ENCODE measurements at places on chromosomes 5 and 9.

GRCh38 chr9:35407846-35408245, 82.1 kb upstream of the RUSC2 start:
- no peak for DNase-seq

DNA sequence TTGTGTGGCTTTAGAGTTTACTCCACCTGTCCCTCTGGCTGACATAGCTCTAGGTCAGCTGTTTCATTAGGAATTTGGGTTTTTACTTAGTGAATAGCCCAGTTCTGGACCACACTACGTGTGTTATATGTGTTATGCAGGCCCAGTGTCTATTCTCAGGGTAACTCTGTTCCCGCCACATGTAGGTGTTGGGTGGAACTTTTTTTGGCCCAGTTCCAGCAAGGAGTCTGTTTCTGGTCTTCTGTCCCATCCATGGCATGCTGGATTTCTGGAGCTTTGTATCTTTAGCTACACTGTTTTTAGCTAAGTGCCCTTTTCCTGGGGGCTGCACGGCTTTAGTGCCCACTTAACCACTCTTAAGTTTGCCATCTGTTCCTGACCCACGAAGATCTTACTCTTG, 15.5 kb downstream of the RMI1 start:
- no peak for DNase-seq

- DNase-seq, result no peak
Measured at GRCh38 chr5:80277191-80277590, 21.3 kb upstream of the SERINC5 start.

DNA sequence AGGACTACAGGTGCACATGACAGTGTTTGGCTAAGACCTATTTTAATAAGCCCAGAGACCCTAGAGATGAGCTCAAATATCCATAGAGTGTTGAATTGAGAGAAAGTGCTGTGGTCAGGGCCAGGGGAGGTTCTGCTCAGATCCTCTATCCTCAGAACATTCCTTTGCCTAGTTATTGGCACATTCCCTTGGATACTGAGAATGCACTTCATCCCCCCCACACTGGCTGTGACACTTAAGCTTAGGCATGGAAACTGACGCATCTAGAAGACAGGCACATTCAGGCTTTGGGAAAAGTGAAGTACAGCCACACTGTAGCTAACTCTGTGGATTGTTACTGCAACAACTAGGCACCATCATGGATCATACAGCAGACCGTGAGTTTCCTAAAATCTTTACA, 27.1 kb upstream of the RASGRF2 start:
- no peak for DNase-seq

DNA sequence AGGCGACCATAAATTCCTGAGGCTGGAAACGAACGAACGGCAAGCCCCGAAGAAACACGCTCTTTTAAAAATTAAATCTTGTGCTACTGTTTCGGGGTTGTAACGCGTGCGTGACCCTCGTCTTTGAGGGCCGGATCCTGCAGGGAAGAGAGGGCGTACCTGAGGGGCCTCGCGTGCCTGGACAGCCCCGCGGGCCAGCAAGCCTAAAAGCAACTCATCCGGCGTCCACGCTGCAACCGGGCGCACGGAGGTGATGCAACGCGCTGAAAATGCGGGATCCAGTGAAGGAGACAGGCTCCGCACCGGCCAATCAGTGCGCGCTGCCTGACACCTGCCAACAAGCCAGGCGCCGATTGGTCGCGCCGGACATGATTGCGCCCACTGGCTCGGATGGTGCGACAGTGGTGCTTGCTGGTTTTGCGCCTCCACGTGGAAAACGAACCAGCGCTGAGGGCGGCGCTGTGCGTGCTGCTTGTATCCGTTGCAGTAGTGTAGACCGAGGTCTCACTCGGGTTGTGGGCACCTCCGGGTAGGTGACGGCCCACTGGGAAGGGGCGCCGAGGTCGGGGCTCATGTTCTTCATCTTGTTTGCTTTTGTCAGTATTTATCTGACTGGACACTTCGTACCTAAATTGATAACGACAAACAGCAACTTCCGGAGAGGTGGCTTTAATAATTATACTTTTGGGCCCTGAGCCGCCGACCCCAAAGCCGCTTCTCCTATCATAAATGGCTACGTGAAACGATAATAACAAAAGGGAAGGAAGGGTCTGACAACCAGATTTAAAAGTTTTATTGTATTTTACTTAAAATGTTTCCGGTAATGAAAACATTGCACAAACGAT, at the start of gene IARS1:
Gene IARS1 (minus strand): TSS at position 246 of the 845 bp plus-strand sequence. CDS start 4,278 bp downstream, outside the sequence.
- peak; percentile 92 for DNase-seq

DNA sequence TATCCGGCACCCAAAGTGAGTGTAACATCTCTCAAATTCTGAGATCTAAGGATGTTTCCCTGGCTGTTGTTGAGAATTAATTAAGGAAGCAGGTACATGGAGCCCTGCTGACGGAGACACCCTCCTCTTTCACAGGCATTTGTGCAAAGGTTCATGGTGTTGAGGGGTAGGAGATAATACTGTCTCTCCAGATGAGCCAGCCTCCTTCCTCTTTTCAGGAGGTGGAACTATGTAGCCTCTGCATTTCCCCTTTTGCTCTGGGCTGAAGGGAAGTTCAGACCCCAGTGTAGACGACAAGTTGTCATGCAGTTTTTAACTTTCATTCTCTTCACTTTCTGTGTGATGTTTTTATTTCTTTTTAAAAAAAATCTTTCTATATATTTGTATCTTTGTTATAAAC, 107.5 kb downstream of the GALNT10 start:
- DNase-seq, result no peak

GRCh38 chr9:34072410-34072809, 23.7 kb upstream of the UBAP2 start:
- no peak for DNase-seq

DNA sequence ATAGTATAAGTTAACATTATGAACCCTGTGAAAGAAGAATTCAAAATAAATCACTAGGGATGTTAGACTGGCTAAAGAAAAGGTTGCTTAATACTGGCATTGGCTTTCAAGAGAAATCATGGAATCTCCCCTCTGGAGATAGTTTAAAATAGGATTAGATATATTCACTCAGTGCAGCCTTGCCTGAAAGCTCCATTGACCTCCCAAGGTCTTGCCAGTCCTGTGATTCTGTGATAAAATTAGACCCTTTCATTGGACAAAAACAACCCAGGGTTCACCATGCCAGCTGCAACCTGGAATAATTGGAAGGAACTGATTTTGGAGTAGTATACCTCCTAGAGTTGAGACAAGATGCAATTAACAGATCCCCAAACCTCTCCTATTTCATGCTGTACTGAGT, 588.1 kb upstream of the MEF2C start:
- DNase-seq, result no peak

GRCh38 chr5:98614341-98614740, 159.1 kb upstream of the RGMB start:
- no peak for DNase-seq

GRCh38 chr9:126125992-126126409, 200.6 kb upstream of the MVB12B start:
- DNase-seq, result no peak

DNA sequence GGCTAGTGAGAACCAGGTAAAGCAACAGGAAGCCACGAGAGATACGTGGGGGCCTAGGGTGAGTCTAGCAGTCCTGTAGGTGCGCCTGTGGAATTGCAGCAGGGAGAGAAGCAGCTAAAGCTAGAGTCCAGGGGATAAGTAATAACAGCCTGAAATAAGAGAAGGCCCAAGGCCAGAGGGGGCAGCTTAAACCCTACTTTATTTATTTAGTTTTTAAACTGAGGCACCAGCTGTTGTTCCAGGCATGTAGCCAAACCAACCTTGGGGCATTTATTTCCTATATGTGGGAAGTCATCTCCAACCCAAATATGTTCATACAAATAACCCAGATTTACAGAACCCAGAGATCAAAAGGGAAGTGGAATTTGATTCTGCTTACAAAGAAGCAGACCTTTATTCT, 93.5 kb downstream of the GLDC start:
- no peak for DNase-seq

DNA sequence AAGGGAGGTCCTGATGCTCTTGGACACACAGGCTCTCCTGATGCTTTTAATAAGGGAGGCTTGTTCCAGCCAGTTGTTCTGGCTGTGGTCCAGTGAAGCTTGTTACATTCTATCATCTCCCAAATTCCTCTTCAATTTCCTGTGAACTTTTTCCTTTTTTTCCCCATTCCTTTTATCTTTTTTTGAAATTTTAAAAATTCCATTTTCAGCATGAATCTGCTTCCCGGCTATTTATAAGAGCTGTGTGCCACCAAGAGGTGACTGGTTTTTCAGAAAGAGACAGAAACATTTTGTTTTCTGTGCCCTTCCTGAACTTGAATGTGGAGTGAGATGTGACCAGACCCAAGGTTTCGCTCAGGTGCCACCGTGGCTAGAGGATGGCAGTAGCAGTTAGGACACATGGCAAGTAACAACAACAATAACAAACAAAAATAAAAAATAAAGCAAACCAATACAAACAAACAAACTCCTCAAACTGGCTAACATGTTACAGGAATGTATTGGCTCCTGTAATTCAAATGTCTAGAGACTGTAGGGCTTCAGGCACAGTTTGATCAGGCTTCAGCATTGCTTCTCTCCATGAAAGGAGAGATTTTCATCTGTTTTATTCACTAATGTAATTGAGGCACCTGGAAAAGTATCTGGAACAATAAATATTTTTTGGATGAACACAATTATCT, 121.1 kb downstream of the BOD1 start:
- no peak for DNase-seq

GRCh38 chr5:164748861-164749260, 1243.4 kb downstream of the MAT2B start:
- DNase-seq, result no peak

DNA sequence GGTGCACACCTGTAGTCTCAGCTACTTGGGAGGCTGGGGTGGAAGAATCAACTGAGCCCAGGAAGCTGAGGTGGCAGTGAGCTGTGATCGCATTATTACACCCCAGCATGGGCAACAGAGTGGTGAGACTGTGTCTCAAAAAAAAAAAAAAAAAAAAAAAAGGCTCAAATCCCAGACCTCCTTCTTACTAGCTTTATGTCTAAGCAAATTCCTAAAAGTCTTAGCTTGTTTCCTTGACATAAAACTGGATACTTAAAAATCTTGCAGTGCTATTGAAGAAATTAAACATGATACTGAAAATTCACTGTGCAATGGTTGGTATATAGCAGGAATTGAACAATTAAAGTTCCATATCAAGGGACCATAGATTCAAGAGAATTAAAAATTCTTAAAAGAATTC, 45.0 kb downstream of the PCDHGC5 start:
- no peak for DNase-seq

- DNase-seq, result no peak
Measured at GRCh38 chr5:142080248-142080647, 28.3 kb upstream of the NDFIP1 start.

GRCh38 chr9:21682981-21683380, 119.5 kb upstream of the MTAP start:
- DNase-seq, result no peak

DNA sequence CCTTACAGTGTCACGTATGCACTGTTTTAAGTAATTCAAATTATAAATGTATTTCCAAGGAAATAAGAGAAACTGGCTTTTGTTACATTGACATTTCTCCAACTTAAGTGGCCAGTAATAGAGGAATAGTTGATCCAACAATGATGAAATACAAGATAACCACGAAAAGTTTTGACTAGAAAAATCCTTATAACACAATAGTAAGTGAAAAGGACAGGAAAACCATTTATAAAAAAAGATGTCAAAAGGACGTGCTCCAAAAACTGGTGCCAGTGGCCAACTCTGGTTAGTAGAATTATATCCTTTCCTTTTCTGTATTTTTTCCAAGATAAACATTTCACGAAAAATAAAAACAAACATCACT, 210.9 kb downstream of the GAPVD1 start:
- no peak for DNase-seq

GRCh38 chr9:107188376-107188775, 94.7 kb upstream of the RAD23B start:
- no peak for DNase-seq

DNA sequence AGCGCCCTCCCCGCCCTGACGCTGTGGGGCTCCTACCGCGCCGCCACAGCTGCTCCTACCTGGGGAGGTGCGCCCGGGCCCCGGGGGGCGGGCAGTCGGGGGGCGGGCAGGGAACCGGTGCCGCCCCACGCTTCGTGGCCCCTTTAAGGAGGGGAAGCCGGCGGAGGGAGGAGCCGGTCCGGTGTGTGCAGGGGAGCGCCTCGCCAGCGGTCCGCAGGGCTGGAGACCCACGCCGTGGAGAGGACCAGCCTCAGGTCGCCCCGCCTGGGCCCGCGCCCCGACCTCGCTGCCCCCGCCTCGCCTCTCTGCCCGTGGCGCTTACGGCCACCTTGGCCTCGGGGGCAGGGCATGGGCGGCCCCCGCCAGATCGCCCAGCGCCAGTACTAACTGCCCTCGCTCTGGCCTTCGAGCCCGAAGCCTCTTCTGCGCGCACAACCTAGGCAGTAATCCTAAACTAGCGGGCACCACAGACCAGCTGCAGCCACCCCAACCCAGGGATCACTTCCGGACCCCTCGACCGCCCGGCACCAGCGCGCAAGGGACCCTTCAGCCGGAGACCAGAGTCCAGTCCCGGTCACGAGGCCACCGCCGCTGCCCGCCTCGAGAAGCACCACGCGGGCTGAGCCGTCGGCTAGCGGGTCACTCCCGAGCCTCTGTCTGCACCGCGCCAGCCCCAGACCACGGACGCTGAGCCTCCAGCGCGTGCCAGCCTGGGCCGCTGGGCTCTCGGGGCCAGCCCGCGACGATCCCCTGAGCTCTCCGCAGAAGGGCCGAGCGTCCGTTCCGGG, at the start of gene FOXE1:
Gene FOXE1 (plus strand): TSS at position 171 of the 788 bp plus-strand sequence. CDS start 689 bp downstream, outside the sequence.
- no peak for DNase-seq

DNA sequence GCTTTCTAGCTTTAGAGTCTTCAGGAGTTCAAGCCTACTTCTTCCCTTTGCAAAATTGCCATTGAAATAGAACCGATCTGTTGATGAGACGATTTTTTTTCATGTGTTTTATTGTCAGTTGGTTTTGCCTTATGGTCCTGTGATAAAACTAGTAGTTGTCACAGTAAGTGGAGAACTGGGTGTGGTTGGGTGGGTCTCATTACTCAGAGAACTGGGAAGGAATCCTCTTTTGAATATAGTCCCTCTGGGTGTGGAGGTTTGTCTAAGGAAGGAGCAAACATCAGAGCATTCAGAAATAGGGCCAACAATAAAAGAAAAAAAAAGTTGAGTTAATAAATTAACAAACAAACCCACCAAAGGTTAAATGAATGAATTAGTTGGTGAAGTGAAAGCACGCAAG, 69.0 kb downstream of the ALDH1A1 start:
- no peak for DNase-seq

DNA sequence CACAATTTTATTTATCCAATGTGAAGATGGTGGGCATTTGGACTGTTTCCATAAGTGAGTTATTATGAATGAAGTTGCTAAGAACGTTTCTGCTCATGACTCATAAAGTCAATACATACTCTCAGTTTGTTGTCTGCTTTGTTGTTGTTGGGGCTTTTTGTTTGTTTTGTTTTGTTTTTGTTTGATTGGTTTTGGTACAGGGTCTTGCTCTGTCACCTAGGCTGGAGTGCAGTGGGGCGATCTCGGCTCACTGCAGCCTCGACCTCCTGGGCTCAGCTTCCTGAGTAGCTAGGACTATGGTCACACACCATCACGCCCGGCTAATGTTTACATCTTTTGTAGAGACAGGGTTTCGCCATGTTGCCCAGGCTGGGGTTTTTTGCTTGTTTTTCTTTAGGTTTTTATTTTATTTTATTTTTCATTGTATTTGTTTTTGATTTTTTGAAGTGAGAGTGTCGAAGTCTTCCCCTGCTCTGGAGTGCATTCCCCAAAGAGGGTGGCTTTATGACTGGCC, 18.0 kb downstream of the TRIM7 start:
- DNase-seq, result no peak
